ENCODE measurements at places on chromosomes 7 and 10.

- peaks cover 12% of the 10 kb centered on the region for H3K36me3 ChIP-seq
- no peaks in the 10 kb centered on the region for H3K27me3 ChIP-seq
- no peak for DNase-seq
These were observed 223.6 kb downstream of the GATA3 start for GRCh38 chr10:8278099-8278498.

GRCh38 chr10:73183667-73184281 lies 15.9 kb downstream of the FAM149B1 start:
- no peak overlapping the region for H3K4me3 ChIP-seq
- H3K36me3 ChIP-seq, result peaks cover 23% of the 10 kb centered on the region
- no peaks in the 10 kb centered on the region for H3K4me1 ChIP-seq
- DNase-seq, result no peak

DNA sequence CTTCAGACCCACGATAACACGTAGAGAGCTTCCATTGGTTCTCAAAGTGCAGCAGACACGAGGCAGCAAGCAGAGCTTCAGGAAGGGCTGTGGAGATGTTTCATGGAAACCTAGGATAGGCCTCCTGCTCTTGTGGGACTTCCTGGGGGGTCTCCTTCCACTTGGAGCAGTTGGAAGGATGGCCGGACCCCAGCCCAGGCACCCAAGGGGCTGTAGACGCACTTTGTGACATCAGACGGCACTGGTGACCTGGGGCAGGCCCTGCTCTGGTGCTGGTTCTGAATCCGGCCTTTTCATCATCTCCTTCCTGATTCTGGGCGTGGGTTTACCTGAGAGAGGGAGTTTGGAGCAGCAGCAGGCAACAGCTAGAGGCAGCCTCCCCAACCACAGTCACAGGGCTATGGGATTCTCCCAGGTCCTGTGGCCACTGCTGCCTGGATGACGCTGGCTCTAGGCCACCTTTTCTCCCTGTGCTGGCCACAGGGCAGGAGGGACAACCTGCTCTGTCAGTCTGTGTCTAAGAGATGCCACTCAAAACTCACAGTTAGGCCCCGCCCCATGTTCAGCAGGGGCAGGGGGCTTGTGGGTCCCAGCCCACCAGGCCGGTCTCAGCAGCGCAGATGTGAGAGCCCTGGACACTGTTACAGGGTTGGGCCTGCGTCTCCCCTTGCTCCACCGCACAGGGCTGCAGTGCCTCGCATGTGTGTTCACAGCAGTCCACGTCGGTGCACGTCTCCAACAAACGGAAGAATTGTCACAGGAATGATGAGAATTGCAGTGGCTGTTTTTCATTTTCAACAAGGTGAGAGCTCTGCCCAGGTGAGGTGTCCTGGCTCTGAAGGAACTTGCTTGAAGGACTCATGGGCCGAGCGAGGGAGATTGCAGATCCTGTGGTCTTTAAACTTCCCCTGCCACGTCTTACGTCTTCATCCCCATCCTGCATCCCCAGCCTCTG lies 569.3 kb downstream of the TCERG1L start:
- H3K4me3 ChIP-seq, result no peak overlapping the region
- H3K27me3 ChIP-seq, result no peaks in the 10 kb centered on the region
- DNase-seq, result no peak
- H3K36me3 ChIP-seq, result no peaks in the 10 kb centered on the region

- no peak overlapping the region for H3K27ac ChIP-seq
- DNase-seq, result no peak
- no peaks in the 10 kb centered on the region for H3K27me3 ChIP-seq
- H3K36me3 ChIP-seq, result no peaks in the 10 kb centered on the region
- H3K4me1 ChIP-seq, result no peaks in the 10 kb centered on the region
These were observed 142.0 kb downstream of the NOC3L start for GRCh38 chr10:94220717-94221116.

- no peaks in the 10 kb centered on the region for H3K4me1 ChIP-seq
- H3K36me3 ChIP-seq, result no peaks in the 10 kb centered on the region
- H3K27me3 ChIP-seq, result no peaks in the 10 kb centered on the region
- H3K4me3 ChIP-seq, result no peak overlapping the region
These were observed 179.2 kb downstream of the CCDC3 start for GRCh38 chr10:12822126-12822892.

GRCh38 chr10:69736886-69737641 lies 64.6 kb upstream of the COL13A1 start:
- peaks cover 20% of the 10 kb centered on the region for H3K27me3 ChIP-seq
- no peaks in the 10 kb centered on the region for H3K36me3 ChIP-seq
- H3K4me3 ChIP-seq, result no peak overlapping the region
- peaks cover 20% of the 10 kb centered on the region for H3K4me1 ChIP-seq
- DNase-seq, result no peak

DNA sequence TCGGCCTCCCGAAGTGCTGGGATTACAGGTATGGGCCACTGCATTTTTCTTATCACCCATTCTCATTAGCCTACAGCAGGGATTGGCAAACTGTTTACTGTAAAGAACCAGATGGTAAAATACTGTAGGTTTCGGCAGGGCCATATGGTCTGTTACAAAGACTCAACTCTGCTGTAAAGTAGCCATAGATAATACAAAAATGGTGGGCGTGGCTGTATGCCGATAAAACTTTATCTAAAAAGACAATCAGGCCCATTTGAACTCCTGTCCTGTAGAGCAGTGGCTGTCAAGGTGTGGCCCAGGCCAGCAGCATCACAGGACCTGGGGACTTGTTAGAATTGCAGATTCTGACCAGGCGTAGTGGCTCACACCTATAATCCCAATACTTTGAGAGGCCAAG lies 134.3 kb downstream of the CUX1 start:
- no peaks in the 10 kb centered on the region for H3K27me3 ChIP-seq
- no peak overlapping the region for H3K27ac ChIP-seq
- no peak overlapping the region for H3K4me3 ChIP-seq
- DNase-seq, result no peak

GRCh38 chr10:87942884-87943527 lies 79.6 kb downstream of the PTEN start:
- H3K27ac ChIP-seq, result no peak overlapping the region
- H3K4me1 ChIP-seq, result peaks cover 7% of the 10 kb centered on the region
- H3K4me3 ChIP-seq, result no peak overlapping the region

DNA sequence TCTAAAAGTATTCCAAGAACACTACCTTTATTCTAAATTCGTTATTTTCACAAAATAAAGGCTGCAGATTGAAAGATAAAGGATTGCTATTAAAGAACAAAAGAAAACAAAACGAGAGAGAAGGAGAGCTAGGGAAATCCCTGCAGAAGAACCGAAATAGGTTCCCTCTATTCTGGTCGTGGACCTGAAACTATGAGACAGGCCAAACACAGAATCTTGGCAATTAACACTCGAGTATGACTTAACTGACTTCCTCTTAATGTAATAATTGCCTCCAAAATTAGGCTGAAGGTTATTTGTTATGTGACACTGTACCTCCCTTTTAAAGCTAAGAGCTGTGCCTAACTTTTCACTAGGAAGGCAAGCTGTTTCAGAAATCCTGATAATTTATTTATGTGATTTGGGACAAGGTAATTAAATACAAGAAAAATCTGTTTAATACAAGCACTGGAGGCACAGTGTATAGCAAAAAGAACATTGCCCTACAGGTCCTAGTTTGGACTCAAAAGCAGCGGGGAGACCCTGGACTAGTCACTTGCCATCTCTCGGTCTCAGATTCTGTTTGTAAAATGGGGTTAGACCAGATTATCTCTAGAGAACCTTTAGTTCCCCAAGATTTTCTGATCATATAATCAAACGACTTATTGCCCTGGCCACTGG lies 11.6 kb downstream of the NAMPT start:
- H3K4me3 ChIP-seq, result no peak overlapping the region
- no peaks in the 10 kb centered on the region for H3K27me3 ChIP-seq
- peaks cover 32% of the 10 kb centered on the region for H3K4me1 ChIP-seq
- H3K27ac ChIP-seq, result peak overlapping the region; percentile 60
- H3K36me3 ChIP-seq, result peaks cover 91% of the 10 kb centered on the region

- DNase-seq, result no peak
- no peaks in the 10 kb centered on the region for H3K27me3 ChIP-seq
- no peak overlapping the region for H3K27ac ChIP-seq
- H3K36me3 ChIP-seq, result no peaks in the 10 kb centered on the region
- no peaks in the 10 kb centered on the region for H3K4me1 ChIP-seq
These were observed 262.6 kb upstream of the NEBL start for GRCh38 chr10:21159669-21160068.

- no peak overlapping the region for H3K4me3 ChIP-seq
- peaks cover 42% of the 10 kb centered on the region for H3K4me1 ChIP-seq
- H3K27ac ChIP-seq, result no peak overlapping the region
- no peaks in the 10 kb centered on the region for H3K27me3 ChIP-seq
These were observed 528 bp downstream of the CAMK2G start for GRCh38 chr10:73873838-73874215.

DNA sequence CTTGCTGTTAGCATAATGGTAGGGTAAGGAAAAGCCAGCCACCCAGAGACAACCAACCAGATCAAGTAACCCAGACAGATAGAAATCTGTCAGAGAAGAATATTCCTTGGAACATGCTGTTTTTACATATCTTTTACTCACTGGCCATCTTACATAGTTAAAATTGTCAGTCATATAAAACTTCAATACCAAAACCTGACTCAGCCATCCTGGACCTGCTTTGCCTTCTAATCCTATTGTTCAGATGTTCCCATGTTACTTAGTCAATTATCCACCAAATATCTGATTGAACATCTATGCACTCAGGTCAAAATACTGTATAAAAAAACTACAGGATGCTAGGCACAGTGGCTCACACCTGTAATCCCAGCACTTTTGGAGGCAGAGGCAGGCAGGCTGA lies 466.5 kb upstream of the NRP1 start:
- H3K27me3 ChIP-seq, result no peaks in the 10 kb centered on the region
- H3K4me1 ChIP-seq, result no peaks in the 10 kb centered on the region
- no peak for DNase-seq
- H3K36me3 ChIP-seq, result no peaks in the 10 kb centered on the region
- no peak overlapping the region for H3K4me3 ChIP-seq

GRCh38 chr7:106729720-106730385 lies 68.9 kb upstream of the CCDC71L start:
- DNase-seq, result no peak
- no peaks in the 10 kb centered on the region for H3K27me3 ChIP-seq
- no peak overlapping the region for H3K27ac ChIP-seq
- peaks cover 3% of the 10 kb centered on the region for H3K36me3 ChIP-seq

GRCh38 chr7:155374276-155375252 lies 76.9 kb downstream of the INSIG1 start:
- no peak overlapping the region for H3K4me3 ChIP-seq
- peaks cover 80% of the 10 kb centered on the region for H3K27me3 ChIP-seq
- peaks cover 23% of the 10 kb centered on the region for H3K4me1 ChIP-seq
- H3K36me3 ChIP-seq, result no peaks in the 10 kb centered on the region
- DNase-seq, result no peak
- H3K27ac ChIP-seq, result peak overlapping the region; percentile 49

DNA sequence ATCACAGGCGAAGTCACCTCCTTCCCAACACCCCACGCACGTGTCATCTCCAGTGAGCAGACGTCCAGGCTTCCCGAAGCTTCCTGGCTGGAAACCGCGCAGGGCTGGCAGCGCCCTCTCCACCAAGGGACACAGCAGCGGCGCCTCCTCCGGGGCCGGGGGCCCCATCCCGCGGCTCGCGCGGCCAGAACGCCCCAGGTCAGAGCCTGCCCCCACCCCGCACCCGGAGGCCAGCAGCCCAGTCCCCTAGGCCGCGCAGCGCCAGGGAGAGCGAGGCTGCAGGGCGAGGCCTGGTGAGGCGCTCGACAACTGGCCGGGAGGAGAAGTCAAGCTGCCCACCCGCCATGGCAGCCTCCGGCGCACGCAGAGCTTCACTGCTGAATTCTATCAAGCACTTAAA lies 247.0 kb downstream of the SEMA3D start:
- H3K4me3 ChIP-seq, result no peak overlapping the region
- no peak for DNase-seq
- H3K27me3 ChIP-seq, result no peaks in the 10 kb centered on the region
- H3K4me1 ChIP-seq, result no peaks in the 10 kb centered on the region
